HCEC 1CT (cell line): ENCODE measurements at places on chromosomes 11 and 22.
A peak's percentile ranks its signal among the peaks of the same experiment; 100 is the strongest.

GRCh38 chr11:85896876-85897275, 41.7 kb downstream of the CCDC83 start:
- peak; percentile 9 for DNase-seq

DNA sequence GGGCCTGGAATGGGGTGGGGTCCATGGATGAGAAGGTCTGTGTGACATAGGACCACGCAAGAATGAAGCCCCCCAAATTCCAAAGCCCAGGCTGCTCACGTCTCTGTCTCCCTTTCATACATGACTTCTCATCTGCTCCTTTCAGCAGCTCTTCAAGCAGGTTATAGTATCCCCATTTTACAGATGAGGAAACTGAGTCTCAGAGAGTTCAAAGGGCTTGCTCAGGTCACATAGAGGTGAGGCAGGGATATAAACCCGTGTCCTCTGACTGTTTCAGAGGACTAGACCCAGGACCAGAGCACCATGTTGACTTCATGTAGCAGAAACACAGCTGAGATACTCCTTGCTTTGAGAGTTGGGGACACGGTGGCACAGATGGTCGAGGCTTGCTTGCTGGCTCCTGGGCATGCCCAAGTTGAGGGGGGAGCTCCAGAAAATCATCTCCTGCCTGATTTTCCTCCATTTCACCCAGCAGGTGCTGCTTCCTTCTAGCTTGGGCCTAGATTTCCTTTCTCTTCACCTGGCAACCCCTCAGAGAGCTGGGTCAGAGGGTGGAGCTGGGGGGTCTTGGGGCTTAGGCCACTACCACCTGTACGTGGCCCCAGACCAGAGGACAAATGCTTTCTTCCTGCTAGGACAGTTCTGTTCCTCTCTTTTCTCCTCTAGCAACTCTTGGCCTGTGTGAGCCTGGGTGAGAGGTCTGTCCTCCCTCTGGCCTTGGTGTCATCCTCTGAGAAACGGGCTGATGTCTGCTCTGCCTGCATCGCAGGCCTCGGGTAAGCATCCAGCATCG, 24.1 kb upstream of the THY1 start:
- no peak for DNase-seq

DNA sequence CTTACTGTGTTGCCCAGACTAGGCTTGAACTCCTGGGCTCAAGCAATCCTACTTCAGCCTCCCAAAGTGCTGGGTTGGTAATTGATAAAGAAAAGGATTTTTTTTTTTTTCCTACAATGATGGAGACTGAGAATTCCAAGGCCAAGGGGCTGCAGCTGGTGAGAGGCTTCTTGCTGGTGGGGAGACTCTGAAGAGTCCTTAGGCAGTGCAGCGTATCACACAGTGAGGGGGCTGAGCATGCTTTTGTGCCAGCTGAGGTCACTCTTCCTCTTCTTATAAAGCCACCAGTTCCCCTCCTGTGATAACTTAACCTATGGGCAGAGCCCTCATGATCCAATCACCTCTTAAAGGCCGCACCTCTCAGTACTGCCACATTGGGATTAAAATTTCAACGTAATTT, 28.2 kb upstream of the CCDC81 start:
- no peak for DNase-seq

DNA sequence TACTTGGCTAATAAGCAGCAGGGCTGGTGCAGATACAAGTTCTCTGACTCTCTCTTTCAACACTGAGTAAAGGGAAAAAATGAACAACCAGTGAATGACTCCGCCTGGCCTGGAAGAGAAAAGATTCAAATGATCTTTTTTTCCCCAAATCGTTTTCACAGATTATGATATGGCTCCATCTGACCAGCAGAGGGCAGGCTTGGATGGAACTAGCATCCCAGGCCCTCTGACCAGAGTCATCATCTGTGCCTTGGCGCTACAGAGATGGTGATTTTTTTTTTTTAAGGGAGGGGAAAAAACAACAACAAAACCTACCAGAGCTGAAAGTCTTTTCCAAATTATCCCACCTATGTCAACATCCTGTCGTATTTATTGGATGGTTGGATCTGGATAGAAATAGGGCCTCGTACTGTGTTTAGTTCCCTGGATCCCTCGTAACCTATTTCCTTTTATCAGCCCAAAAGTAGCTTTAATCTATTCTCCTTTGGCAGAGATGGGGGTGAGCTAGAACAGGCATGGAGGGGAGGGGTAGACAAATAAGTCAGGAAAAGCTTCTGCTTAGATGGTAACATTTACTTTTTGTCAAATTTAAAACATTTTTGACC, 69.7 kb downstream of the PRSS23 start:
- peak; percentile 56 for DNase-seq

DNA sequence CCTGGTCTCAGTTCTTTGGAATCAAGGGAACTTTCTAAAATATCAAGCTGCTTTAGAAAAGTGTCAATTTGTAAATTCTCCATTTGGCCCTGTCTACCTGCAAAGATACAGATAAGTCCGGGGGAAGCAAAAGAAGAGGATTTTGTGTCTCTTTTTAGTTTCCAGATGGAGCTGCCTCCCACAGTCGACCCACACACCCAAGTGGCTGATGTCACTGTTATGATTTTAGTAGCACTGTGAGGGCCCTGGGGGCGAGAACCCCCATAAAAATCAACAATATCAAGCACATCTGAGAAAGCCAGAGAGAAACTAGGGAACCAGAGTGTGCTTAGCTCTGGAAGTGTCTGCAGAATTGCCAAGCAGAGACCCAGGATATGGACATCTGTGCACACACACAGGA, 212.7 kb downstream of the LARGE1 start:
- no peak for DNase-seq
